ENCODE measurements at places on chromosomes 5 and 9. TPM values are rescaled to one million over a fixed set of nuclear protein-coding genes. Genes with fewer than 3 reads are reported as not detected.

FGD3 gene
- not detected for total RNA-seq

PLAA gene
- 55.4 TPM for total RNA-seq

LCN12 gene
- not detected for total RNA-seq

TMEM171 gene
- total RNA-seq: 26.5 TPM

PDE8B gene
- under 0.01 TPM for total RNA-seq

TEX48 gene
- not detected for total RNA-seq

WNT8A gene
- not detected for total RNA-seq

All from thoracic aorta endothelial cell (primary cell).